ENCODE measurements at places on chromosomes 1 and 21.

- no peak for DNase-seq
Measured at GRCh38 chr1:209430821-209431259, 152.7 kb upstream of the CAMK1G start.

DNA sequence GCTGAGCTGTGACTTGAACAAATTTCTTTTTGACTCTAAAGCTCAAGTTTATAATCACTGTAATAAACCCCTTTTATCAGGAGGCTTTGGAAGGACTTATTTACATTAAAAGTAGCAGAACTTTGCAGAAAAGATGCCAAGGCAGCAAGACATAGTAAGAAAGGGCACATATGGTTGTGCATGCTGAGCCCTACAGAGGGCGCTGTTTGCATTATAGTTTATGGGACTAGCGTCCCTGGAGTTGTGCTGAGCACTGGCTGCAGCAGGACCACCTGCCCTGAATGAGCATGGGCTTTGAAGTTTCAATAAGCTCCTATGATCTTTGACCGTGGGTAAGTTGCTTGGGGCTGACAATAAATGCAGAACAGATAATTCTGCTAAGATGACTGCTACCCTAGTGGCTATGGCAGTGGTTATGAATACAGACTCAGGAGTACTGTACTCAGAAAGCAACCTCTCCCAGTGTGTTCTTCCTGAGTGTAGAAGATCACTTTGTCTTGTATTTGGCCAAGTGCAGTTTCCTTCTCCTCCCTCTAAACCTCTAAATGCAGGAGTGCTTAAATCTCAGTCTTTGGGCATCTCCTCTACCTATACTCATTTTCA lies 45.4 kb upstream of the USP1 start:
- DNase-seq = no peak

GRCh38 chr1:164733070-164733469 lies 174.1 kb downstream of the PBX1 start:
- no peak for DNase-seq

GRCh38 chr1:174174461-174175329 lies 15.4 kb downstream of the RABGAP1L start:
- no peak for DNase-seq

DNA sequence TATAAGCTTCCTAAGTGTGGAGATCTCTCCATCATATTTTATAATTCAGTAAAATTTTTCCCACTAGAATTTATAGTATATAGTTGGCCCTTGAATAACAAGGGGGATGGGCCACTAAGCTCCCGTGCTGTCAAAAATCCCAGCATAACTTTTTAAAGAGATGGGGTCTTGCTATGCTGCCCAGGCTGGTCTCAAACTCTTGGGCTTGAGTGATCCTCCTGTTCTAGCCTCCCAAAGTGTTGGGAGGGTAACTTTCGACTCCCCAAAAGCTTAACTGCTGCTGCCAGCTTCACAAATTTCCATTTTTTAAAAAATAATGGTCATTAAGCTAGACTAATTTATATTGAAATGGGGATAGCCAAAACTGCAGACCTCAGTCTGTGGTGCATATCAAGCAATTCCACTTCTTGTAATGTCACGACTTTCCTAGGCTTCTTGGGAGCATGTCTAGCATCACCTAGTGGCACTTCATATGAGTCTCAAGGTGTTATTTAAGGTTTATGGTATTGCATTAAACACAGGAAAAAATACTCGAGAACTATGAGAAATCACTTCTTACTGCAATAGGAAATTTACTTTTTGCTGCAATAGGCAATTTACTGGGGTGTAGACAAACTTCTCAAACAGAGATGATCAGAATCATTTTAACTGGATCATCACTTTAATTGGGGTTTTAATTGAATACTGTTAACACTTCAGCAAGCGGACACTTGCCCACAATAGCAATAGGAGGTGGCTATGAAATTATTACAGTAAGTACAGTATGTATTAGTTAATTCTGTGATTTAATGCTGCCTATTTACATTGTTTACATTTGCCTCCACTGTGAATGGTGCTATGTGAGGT lies 19.3 kb upstream of the ACTA1 start:
- no peak for DNase-seq

GRCh38 chr1:193406901-193407300 lies 220.5 kb upstream of the B3GALT2 start:
- DNase-seq = no peak

All from mesenteric fat pad (tissue), 1 donor.